Hematopoietic multipotent progenitor cell (in vitro differentiated cells): ENCODE measurements at places on chromosomes 5 and 9.

GRCh38 chr5:72210888-72211678, 103.8 kb downstream of the MAP1B start:
- DNase-seq: no peak

- DNase-seq: no peak
Measured at GRCh38 chr9:70049236-70049635, 5.6 kb downstream of the MAMDC2 start.

- DNase-seq: no peak
Measured at GRCh38 chr5:158838781-158839180, 260.9 kb downstream of the EBF1 start.

GRCh38 chr5:54551926-54552325, 34.4 kb downstream of the SNX18 start:
- no peak for DNase-seq

DNA sequence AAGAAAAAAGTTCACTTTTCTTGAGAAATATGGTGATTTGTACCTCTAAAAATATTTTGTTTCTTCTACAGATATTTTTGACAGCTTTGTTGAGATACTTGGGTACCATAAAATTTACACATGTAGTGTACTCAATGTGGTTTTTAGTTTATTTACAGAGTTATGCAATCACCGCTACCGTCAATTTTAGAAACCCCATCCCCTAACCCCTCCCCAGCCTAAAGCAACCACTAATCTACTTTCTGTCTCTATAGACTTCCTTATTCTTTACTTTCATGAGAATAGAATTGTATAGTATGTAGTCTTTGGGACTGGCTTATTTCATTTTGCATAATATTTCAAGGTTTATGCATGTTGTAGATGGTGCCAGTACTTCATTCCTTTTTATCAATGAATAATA, 45.0 kb upstream of the TDRD7 start:
- DNase-seq: no peak
